Suppressor macrophage (primary cell): ENCODE measurements at places on chromosomes 1 and 21.

DNA sequence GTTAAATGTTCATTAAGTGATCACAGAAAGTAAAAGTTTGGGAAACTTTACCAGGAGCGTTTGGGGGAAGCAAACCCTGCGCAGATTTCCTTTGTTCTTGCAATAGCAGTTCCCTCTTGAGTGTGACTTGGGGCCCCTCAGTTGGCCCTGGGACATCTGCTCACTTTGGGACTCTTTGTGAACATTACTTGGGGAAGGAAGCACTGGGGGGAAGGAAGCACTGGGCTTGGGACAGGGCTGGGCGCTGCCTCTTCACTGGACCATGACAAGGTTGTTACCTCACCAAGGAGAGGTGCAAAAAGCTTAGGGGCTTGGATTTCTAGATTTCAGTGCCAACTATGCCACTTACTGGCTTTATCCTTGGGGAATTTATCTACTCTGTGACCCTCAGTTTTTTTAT, 63.5 kb downstream of the ETS2 start:
- peak; percentile 63 for DNase-seq

- DNase-seq, result no peak
Measured at GRCh38 chr1:6331543-6332273, 61.9 kb downstream of the ACOT7 start.

GRCh38 chr1:157289424-157290105, 151.4 kb upstream of the ETV3 start:
- DNase-seq, result no peak

DNA sequence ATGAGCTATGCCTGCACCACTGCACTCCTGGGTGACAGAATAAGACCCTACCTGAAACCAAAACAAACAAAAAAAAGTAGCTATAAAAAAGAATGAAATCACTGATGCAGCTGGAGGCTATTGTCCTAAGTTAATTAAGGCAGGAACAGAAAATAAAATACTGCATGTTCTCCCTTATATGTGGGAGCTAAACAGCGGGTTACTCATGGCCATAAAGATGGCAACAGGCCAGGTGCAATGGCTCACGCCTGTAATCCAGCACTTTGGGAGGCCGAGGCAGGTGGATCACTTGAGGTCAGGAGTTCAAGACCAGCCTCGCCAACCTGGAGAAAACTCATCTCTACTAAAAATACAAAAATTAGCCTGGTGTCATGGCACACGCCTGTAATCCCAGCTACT, 152.7 kb downstream of the PIK3R3 start:
- DNase-seq, result no peak

- peak; percentile 43 for DNase-seq
Measured at GRCh38 chr1:46592823-46593222, 11.2 kb downstream of the MKNK1 start.

DNA sequence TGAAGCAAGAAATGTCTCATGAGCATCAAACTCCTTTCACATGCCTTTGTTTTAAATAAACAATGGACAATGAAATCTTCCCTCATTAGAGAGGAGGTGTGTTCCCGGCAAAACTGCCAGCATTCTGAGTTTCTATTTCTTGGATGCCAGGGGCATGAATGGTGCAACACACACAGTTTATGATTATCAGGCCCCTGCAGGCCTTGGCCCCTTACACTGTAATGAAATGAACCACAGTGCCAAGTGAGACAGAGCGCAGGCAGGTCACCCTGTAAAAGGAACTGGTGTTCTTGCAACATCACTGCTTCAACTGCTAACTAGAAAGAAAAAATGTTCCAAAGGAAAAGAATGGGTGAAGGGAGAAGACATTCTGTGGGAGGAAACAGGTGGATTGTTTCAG, 3.8 kb upstream of the PIGC start:
- peak; percentile 37 for DNase-seq

DNA sequence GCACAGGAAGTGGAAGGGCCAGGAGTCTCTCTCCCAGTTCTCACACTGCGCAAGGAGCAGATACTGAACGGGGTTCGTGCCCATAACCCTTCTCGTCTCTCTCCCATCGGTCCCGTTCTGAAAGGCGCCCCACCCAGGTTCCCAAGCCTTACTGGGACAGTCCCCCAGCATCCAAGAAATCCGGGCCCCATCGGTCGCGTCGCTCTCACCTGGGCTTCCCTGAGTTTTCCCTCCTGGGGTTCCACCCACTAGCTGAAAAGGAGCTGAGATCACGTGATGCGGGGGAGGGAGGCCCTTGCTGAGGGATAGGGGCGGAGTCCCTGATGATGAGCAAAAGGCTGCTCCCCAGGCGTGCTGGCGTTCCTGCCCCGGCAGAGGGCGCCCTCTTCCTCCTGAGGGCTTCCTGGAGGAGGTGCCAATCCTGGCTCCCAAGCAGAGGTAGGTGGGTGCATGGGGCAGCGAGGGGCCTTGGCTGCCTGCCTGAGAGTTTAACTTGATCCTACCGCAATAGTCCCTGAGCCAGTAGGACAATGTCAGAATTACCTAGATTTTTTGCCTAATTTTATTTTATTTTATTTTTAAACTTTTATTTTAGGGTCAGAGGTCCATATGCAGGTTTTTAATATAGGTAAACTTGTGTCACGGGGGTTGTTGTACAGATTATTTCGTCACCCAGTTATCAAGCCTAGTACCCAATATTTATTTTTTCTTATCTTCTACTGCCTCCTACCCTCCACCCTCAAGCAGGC, at the start of gene SPOCD1:
TSS of gene SPOCD1 (minus strand) at position 271 of the 749 bp plus-strand sequence. CDS start 689 bp downstream, outside the sequence.
- DNase-seq, result peak; percentile 85

DNA sequence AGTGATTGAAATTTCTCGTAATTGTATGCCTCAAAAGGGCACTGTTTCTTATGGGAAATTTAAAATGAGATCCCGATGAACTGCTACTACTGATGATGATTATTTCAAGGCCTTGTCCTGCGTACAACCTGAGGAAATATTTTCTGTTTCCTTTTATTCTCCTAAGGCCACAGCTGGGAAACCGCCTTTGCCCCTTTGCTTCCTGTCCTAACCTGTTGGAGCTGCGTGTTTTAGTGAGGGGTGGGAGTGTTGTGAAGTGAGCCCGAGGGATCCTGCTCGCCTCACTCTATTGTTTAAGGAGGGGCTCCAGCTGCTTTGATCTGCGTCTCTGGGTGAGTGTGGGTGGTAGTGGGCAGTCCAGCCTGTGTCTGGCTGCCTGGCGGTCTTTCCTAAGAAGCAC, 14.4 kb downstream of the LAMC2 start:
- no peak for DNase-seq

DNA sequence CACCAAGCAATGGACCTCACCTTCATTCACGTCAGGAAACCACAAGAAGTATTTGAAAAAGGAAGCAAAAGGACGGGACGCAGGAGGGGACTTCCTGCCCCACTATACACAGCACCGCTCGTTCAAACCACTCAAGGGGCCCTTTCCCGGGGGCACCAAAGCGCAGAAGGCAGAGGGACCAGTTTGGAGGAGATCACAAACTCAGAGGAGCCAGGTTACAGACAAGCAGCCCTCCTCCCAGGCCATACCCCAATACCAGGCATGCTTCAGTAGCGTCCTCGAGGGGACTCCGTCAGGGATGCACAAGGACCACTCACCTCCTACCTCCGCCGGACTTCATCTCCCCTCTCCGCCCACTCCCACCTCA, 685 bp downstream of the CRTC2 start:
- DNase-seq, result peak; percentile 34

GRCh38 chr21:41887667-41888066, 8.5 kb upstream of the PRDM15 start:
- peak; percentile 38 for DNase-seq

DNA sequence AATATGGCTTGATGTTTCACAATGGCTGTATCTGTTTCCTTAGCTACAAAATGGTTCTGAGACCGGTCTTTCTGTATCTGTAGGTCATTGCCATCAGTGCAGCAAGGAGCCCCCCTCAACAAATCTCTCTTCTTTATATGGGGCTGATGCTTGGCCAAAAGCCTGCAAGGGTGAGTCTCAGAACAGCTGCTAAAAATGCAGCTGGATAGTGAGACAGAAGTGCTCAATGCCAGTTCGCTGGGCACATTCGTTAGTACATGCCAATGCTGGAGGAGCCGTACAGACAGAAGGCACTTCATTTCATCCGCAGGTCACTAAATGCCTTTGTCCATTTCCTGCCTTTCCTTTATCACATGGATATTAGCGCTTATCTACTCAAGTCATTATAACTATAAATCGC, 67.3 kb downstream of the RUNX1 start:
- DNase-seq, result no peak

GRCh38 chr1:23290836-23291565, 53.1 kb downstream of the HNRNPR start:
- DNase-seq, result no peak

DNA sequence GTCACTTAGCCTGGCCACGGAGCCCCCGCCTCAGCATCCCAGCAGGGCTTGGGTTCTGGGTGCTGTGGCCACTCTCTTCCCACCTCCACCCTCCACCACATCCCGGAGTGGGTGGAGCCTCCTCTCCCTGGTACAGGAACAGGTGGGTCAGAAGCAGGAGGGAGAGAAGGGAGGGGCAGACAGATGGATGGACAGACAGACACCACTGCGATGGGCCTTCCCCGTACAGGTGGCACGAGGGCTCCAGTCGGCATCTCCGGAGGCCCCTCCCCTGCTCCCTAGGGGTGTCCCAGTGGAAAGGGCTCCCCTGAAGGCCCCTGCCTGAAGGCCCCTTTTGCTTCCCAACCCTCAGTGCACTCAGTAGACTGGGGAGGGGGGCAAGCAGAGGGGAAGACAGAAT, 96.9 kb upstream of the TARDBP start:
- no peak for DNase-seq

- DNase-seq, result no peak
Measured at GRCh38 chr1:10196976-10197375, 13.4 kb upstream of the KIF1B start.

GRCh38 chr1:45470306-45470798, 20.6 kb downstream of the TESK2 start:
- no peak for DNase-seq

DNA sequence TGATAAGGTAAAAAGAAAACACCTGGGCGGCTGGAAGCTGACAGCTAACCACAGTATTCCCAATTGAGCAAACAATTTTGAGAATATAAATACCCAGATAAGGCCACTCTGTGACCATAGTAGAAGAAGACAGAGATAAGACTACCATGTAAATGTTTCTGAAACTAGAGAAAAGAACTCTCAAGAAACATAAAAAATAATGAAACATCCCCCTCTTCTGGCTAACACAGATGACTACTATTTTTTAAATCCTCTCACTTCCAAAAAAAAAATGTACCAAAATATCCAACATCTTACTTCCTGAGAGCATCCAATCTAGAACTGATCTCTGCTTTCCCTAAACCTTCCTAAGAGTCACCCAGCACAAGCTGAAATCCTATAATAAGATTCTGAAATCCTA, 125.9 kb downstream of the HFM1 start:
- peak; percentile 33 for DNase-seq

- DNase-seq, result no peak
Measured at GRCh38 chr1:3348196-3348865, 106.1 kb upstream of the ARHGEF16 start.

GRCh38 chr1:198123133-198123532, 33.7 kb upstream of the NEK7 start:
- no peak for DNase-seq

- no peak for DNase-seq
Measured at GRCh38 chr1:19425646-19426239, 59.6 kb downstream of the CAPZB start.

GRCh38 chr1:115183158-115183557, 93.9 kb upstream of the TSPAN2 start:
- DNase-seq, result no peak

- peak; percentile 54 for DNase-seq
Measured at GRCh38 chr1:192929597-192929996, 120.8 kb downstream of the RGS2 start.

DNA sequence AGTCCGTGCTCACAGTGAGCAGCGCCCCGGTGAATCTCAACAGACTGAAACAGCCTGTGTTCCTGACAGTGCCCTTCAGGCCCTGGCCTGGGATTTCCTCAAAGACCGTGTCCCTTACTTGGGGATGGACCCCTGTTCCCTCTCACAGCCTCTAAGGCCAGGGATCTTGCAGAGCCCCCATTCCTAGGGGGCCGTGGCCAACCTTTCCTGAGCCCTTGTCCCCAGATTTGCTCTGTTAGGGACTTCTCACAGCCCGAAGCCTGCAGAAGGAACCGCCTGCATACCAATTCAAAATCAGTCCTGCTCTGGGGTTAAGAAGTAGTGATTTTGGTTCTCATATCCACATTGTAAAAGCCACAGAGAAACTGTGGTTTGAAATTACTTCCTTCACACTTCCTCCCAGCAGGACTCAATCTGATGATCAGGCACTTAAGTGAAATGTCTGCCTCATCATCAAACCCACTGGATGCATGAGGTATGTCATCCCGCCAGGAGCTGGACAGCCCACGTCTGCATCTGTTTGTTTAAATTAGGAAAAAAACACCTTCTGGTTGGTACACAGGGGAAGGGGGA, 14.9 kb downstream of the ABCA4 start:
- DNase-seq, result peak; percentile 79

DNA sequence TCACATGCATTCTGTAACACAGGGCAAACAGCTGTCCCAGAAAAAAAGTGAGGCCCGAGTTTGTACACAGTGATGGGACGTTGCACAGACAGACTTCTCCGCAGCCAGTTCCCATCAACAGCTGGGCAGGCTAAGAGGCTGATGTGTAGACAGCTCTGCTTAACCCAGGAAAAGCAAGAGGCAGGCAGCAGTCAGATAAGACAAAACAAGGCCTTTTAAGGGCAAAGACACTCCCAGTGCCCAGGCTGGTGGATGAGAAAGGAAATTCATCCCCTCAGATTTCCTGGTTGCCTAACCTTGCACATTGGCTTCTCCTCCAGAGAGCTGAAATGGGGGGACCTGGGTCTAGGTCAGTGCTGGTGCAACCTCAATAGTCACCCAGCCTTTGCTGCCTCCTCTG, 17.2 kb upstream of the PHLDA3 start:
- DNase-seq, result no peak

GRCh38 chr1:212110617-212111016, 75.1 kb downstream of the DTL start:
- DNase-seq, result peak; percentile 21

DNA sequence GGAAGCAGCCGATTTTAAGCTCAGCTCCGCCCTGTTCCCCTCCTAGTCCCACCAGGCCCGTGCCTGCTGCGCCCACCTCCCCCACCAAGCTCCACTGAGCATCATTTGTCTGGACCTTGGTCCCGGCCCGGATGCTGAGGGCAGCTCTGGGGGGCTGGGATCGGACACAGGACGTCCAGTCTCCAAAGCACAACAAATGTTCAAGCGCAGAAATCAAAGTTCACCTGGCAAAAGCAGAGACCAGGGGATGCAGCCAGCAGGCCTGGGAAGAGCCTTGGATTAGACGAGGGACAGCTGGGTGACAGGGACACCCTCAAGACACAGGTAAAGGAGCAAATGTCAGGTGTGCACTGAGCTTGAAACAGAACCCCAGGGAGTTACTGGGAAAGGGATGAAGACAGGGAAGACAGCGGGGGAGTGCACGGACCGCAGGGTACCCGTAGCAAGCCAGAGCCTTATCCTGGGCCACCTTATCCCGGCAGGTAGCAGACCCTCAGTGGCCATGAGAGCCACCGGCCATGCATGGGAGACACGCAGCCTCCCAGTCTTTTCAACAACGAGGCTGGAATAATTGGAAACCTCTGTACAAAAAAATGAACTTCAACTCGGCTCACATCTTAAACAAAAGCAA, 22.2 kb upstream of the TMEM52 start:
- no peak for DNase-seq
